ENCODE measurements at places on chromosomes 4 and X.
A peak's percentile ranks its signal among the peaks of the same experiment; 100 is the strongest.

DNA sequence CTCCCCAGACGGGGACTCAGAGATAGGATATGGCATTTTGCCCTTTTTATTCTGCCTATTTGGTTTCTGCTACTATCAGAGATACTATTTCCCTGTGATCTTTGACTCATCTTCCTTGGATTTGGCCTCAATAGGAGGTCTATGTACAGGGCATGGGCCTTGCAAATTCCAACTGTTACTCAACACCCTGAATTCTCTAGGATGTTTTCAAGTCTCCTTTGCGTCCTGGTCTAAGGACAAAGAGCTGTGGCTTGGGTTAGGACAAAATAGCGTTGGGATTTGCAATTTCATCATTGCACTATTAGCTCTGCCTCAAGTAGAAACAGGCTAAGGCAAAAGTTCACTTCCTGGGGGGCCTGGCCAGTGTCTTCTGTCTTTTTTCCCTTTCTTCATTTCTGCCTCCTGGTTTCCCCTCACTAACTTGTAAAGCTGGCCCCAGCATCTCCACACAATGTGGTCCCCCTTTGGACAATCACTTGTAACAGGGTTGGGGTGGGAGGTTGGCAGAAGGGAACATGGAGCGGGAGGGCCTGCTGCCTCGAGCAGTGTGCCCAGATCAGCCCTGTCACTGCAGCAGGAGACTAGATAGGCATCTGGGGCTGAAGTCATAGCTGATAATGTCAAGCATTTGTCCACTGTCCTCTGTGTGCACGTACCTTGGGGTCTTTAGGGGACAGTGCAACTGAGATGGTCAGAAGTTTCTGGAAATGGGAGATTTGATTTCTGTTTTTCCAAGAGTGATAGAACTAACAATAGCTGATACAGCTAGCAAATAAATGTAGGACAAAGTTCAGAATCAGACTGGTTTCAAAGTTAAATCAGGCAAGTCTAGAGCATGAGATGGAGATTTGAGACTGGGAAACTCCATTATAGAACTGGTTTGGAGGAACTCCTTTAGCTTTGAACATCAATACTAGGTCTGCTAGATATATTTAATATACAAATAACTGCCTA, 25.8 kb upstream of the STBD1 start:
- H3K27ac ChIP-seq: no peak overlapping the region
- no peak for DNase-seq
- H3K27me3 ChIP-seq: peaks cover 4% of the 10 kb centered on the region
- H3K36me3 ChIP-seq: no peaks in the 10 kb centered on the region

DNA sequence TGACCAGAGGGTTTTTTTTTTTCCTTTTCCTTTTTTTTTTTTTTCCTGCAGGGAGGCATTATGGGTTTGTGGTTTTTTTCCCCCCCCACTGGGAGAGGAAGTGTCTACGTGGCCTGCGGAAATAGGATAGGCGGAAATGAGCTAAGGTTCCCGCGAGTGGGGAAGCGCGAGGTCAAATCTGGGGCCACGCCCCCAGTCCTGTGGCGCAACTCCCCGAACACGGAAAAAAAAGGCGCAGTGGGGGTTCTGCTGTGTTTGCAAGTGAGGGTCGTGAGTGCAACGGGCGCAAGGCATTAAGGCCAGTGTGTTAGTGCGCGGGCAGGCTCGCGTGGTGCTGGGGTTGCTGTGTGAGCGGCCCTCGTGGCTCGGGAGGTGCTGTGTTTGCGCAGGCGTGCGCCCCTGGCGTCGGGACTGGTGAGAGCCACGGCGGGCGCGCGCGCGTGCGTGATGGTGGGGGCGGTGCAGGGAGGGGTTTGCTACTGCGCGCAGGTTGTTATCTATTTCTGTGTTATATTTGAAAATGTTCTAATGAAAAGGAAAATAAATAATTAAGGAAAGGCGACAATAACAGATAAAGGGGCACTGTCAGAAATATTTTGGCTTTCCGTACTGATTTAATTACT, 685 bp upstream of the MORF4L2 start:
- H3K27ac ChIP-seq: no peak overlapping the region
- H3K4me1 ChIP-seq: peaks cover 6% of the 10 kb centered on the region
- peak; percentile 84 for DNase-seq
- no peaks in the 10 kb centered on the region for H3K27me3 ChIP-seq
- H3K4me3 ChIP-seq: no peak overlapping the region

- peak overlapping the region; percentile 40 for H3K27ac ChIP-seq
- peaks cover 29% of the 10 kb centered on the region for H3K4me1 ChIP-seq
- no peak for DNase-seq
- peaks cover 56% of the 10 kb centered on the region for H3K36me3 ChIP-seq
- no peaks in the 10 kb centered on the region for H3K27me3 ChIP-seq
Observed at GRCh38 chr4:142291299-142292050, 554.6 kb downstream of the INPP4B start.

GRCh38 chr4:183971929-183972490, 66.9 kb downstream of the STOX2 start:
- no peaks in the 10 kb centered on the region for H3K4me1 ChIP-seq
- no peak overlapping the region for H3K27ac ChIP-seq
- peaks cover 25% of the 10 kb centered on the region for H3K27me3 ChIP-seq
- no peak for DNase-seq
- H3K36me3 ChIP-seq: no peaks in the 10 kb centered on the region
- no peak overlapping the region for H3K4me3 ChIP-seq
